ENCODE measurements at places on chromosomes 1 and 21. TPM values are rescaled to one million over a fixed set of nuclear protein-coding genes. Genes with fewer than 3 reads are reported as not detected.

RGS1 gene
- not detected for total RNA-seq

NMNAT2 gene
- 0.47 TPM for total RNA-seq

SPRR5 gene
- not detected for total RNA-seq

TSPEAR gene
- not detected for total RNA-seq

PLA2G5 gene
- 0.63 TPM for total RNA-seq

ZSWIM5 gene
- total RNA-seq = 0.54 TPM

PTPRC gene
- 0.28 TPM for total RNA-seq

KRTAP11-1 gene
- total RNA-seq = not detected

ZZZ3 gene
- 72.2 TPM for total RNA-seq

CHIA gene
- total RNA-seq = not detected

DENND2C gene
- total RNA-seq = 0.47 TPM

SPRR3 gene
- not detected for total RNA-seq

C1orf116 gene
- total RNA-seq = not detected

CR1 gene
- not detected for total RNA-seq

IL22RA1 gene
- total RNA-seq = under 0.01 TPM

KLHDC7A gene
- not detected for total RNA-seq

FAM163A gene
- 0.09 TPM for total RNA-seq

DLGAP3 gene
- total RNA-seq = 0.09 TPM

SLC44A5 gene
- 9.1 TPM for total RNA-seq

PLCH2 gene
- 0.09 TPM for total RNA-seq

TMED5 gene
- total RNA-seq = 55.9 TPM

TNFRSF18 gene
- not detected for total RNA-seq

FCMR gene
- total RNA-seq = not detected

RHBDL2 gene
- total RNA-seq = 0.09 TPM

BMP8B gene
- 0.19 TPM for total RNA-seq

GJA5 gene
- 97.3 TPM for total RNA-seq

S100A12 gene
- total RNA-seq = not detected

RNF207 gene
- total RNA-seq = 16.1 TPM

SLFNL1 gene
- 0.28 TPM for total RNA-seq

PAQR6 gene
- total RNA-seq = 0.27 TPM

TACSTD2 gene
- total RNA-seq = 0.18 TPM

CLCA4 gene
- total RNA-seq = not detected

DIRAS3 gene
- 0.75 TPM for total RNA-seq

GGPS1 gene
- 17.0 TPM for total RNA-seq

KISS1 gene
- 0.56 TPM for total RNA-seq

SSR2 gene
- total RNA-seq = 411 TPM

BGLAP gene
- 0.27 TPM for total RNA-seq

ODF2L gene
- total RNA-seq = 39.4 TPM

NPHS2 gene
- total RNA-seq = not detected

SERINC2 gene
- 1.8 TPM for total RNA-seq

GJA8 gene
- total RNA-seq = not detected

FLG gene
- not detected for total RNA-seq

ANGPTL3 gene
- not detected for total RNA-seq

SPRR2G gene
- total RNA-seq = not detected

NCDN gene
- total RNA-seq = 10.2 TPM

Measured in endothelial cell of coronary artery (primary cell).